Cardiac muscle cell (in vitro differentiated cells and primary cell): ENCODE measurements at places on chromosomes 12 and 14. TPM values are rescaled to one million over a fixed set of nuclear protein-coding genes. Genes with fewer than 3 reads are reported as not detected.

DNA sequence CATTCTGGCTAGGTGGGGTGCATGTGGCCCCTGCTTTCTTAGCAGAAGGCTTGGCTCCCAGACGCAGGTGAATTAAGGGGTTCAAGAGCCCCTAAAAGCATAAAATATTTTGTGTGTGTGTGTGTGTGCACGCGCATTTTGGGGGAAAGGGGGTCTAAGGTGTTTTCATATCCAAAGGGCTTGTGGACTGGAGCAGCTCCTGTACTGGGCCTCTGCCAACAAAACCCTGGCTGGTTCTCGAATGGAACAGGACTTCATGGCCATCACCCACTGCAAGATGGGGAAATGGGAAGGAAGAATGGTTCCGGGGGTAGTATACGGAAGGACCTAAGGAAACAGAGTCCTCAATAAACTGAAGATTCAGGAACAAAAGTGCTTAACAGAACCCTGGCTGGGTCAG lies 3.9 kb upstream of the ATN1 start:
- no peak for DNase-seq

DNA sequence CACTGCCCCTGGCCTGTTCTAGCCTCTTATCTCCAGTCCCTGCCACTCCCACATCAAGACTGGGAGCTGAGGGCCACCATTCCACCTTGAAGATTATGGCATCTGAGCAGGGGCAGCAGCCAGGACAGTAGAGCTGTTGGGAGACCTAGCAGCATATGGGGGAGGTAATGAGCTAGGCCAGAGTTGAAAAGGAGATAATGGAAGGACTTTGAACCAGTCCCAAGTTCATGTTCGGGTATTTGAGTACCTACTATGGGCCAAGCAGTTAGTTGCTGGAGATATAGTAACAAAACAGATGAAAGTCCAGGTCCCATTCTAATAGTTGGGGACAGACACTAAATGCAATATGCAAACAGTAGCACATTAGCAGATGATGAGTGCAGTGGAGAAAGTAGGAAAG lies 151.5 kb downstream of the PLXNC1 start:
- DNase-seq: no peak

Gene ANGEL1
- total RNA-seq: 26.8 and 39.4 TPM in 2 replicates

Gene TAS2R42
- total RNA-seq: not detected in 2 replicates
